ENCODE measurements at places on chromosomes 16 and 17.

GRCh38 chr16:31269541-31269940 is 9.8 kb downstream of the ITGAM start:
- no peak for DNase-seq

DNA sequence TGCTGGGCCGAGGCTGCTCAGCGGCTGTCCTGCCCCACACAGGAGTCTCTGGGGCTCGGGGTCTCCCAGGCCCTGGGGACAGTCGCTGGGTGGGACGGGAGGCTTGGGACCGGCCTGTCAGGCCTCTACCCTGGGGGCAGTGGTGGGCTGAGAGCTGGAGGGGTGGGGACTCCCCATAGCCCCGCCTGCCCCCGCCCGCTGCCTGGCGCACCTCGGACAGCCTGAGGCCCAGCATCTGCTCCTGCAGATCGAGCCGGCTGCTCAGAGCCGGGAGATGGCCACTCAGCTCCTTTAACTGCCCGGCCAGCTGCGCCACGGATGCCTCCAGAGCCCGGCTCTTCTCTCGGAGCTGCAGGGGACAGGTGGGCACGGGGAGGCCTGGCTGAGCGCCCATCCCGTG is 6.7 kb downstream of the PERCC1 start:
- no peak for DNase-seq

- DNase-seq, result no peak
Measured at GRCh38 chr16:1950047-1950446, 4.4 kb downstream of the RPL3L start.

DNA sequence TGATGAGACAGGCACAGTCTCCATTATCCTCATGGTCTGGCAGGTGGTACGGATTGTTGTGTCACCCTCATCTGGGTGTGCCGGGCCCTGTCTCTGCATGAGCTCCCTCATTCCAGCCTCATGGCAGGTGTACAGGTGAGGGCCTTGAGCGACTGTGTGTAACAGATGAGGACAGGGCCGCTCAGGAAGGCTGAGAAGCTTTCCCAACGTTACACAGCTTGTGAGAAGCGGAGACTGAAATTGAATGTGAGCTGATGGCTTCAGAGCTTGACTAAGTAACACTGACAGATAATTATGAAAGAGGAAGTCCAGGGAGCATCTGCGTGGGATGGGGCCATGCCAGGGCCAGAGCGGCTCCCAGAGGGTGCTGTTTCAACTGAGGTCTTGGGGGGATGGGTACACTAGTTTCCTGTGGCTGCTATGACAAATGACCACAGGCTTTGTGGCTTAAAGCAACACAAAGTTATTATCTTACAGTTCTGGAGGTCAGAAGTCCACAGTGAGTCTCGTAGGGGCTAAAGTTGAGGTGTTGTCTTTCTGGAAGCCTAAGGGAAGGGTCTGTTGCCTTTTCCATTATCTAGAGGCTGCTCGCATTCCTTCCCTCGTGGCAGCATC is 36.7 kb downstream of the CMIP start:
- peak; percentile 97 for DNase-seq

DNA sequence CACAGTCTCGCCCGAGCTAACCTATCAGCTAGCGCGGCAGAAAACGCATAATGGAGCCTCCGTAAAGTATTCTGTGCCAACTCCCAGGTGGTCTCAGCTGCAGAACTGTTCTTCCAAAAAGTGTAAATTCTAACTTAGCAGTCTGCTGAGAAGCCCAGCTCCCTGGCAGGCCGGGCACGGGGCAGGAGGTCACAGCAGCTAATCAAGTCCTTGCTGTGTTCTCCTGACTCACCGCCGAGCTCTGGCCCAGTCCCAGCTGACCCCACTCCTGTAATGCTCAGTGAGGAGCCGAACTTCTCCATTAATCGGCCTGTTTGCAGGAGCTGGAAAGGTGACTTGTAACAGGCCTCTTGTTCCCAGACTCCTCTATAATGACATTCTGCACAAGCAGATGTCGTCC is 193.3 kb downstream of the IRX3 start:
- no peak for DNase-seq

- no peak for DNase-seq
Measured at GRCh38 chr16:35154627-35155026, 1695.2 kb downstream of the TP53TG3F start.

DNA sequence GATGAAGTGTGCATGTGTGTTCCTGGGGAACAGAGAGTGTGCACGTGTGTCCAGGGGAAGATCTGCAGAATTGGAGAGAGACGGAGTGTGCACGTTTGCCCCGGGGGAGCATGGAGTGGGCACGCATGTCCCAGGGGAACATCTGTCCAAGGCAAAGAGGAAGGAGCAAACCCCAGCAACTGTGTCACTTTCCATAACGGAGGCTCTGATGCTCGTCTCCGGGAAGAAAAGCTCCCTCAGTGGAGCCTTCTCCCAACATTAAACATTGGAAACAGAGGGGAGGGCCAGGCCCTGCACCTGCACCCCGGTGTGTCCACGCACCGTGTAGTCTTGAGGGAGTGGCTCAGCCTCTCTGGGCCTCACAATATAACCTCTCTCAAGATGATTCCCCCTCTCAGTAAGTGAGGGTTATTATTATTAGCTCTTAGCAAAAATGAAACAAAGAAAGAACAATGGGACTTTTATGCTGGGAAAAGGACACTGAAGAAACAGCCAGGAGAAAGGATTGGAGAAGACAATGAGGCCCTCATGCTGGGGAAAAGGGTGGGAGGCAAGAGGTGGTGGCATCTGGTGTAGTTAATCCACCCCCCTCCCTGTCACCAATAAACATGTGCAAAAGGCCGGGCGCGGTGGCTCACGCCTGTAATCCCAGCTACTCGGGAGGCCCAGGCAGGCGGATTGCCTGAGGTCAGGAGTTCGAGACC is 7.6 kb downstream of the RAB40B start:
- no peak for DNase-seq

Measured in CD14-positive monocyte (primary cell).